Left kidney (tissue), 8 donors: ENCODE measurements at places on chromosomes 12 and 14. TPM values are rescaled to one million over a fixed set of nuclear protein-coding genes. Genes with fewer than 3 reads are reported as not detected.

DNA sequence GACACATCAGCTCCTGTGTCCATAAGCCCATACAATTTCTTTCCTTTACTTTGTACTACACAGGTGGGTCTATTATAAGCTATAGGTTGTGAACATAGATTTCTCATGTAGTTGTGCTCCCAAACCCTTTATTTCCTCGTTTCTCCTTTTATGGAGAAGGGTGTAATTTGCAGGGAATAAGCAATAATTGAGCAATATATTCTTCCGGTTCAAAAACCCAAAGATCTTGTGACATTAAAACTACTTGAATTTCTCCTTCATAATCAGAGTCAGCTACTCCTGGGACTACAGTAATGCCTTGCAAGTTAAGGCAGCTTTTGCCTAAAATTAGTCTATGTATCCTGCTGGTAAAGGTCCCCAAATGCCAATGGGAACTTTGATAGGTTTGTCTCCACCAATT, 19.1 kb upstream of the MAPKAPK5 start:
- DNase-seq: no peak

GRCh38 chr12:13834241-13834640, 147.2 kb downstream of the GRIN2B start:
- no peak for DNase-seq

GRCh38 chr14:26870722-26871617, 273.1 kb upstream of the NOVA1 start:
- DNase-seq: no peak

GRCh38 chr14:75615200-75615599, 36.8 kb downstream of the FLVCR2 start:
- no peak for DNase-seq

DNA sequence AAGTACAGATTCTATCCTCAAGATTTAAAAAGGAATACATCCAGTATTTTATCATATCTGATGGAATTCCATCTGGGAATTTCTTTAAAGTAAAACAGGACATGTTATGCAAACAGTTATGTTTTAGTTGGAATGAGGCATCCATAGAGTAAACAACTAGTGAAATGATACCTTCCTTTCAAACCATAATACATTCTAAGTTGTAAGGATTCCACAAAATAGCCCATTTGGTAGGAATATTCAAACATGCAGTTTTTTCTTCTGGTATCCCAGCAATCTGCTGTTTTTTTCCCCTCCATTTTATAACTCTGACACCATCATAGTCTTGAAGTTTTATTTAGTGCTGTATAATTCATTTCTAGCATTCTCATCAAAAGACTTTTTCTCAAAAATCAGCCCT, 149.6 kb downstream of the ADAMTS20 start:
- no peak for DNase-seq

DNA sequence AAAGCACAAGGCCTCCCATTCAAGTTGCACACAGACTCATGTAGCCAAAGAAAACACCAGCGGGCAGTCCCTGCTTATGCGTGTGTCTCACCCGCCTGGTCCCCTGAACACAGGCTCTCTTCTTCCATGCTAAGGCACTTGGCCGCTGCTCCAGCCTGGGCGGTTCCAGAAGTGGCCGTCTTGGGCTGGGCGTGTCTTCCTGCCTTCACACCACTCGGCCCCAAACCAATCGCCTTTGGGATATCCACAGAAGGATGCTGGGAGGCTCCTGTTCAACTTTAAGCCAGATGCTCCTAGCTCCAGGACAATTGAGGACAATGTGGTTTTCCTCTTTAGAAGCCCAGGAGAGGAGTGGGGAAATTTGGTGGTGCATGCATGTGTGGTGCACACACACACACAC, 2.2 kb downstream of the SCARB1 start:
- DNase-seq: no peak

- no peak for DNase-seq
Observed at GRCh38 chr14:68986926-68987652, 8.0 kb upstream of the ACTN1 start.

GRCh38 chr14:89695846-89696245, 258.7 kb downstream of the EFCAB11 start:
- no peak for DNase-seq

OR4M1 gene
- not detected for polyA plus RNA-seq

SLC17A8 gene
- 0.35 TPM for polyA plus RNA-seq

FLRT2 gene
- 254 TPM for polyA plus RNA-seq

A2M gene
- polyA plus RNA-seq: 218 TPM

PXMP2 gene
- 50.4 TPM for polyA plus RNA-seq

NOVA1 gene
- polyA plus RNA-seq: 34.0 TPM
